ENCODE measurements at places on chromosomes 6 and 20. TPM values are rescaled to one million over a fixed set of nuclear protein-coding genes. Genes with fewer than 3 reads are reported as not detected.

Gene APOM
- total RNA-seq: 1.0 TPM

Gene HRH3
- total RNA-seq: not detected

Gene TAAR9
- not detected for total RNA-seq

Gene CRISP3
- not detected for total RNA-seq

Gene SLC24A3
- total RNA-seq: 1.8 TPM

Gene DSN1
- 8.3 TPM for total RNA-seq

All from fibroblast of lung (primary cell).